Activated T-cell treated with anti-CD3 and anti-CD28 coated beads, Interleukin-2, amount 50 U/mL, for 48 hours (primary cell): ENCODE measurements at places on chromosomes 11 and 22.

DNA sequence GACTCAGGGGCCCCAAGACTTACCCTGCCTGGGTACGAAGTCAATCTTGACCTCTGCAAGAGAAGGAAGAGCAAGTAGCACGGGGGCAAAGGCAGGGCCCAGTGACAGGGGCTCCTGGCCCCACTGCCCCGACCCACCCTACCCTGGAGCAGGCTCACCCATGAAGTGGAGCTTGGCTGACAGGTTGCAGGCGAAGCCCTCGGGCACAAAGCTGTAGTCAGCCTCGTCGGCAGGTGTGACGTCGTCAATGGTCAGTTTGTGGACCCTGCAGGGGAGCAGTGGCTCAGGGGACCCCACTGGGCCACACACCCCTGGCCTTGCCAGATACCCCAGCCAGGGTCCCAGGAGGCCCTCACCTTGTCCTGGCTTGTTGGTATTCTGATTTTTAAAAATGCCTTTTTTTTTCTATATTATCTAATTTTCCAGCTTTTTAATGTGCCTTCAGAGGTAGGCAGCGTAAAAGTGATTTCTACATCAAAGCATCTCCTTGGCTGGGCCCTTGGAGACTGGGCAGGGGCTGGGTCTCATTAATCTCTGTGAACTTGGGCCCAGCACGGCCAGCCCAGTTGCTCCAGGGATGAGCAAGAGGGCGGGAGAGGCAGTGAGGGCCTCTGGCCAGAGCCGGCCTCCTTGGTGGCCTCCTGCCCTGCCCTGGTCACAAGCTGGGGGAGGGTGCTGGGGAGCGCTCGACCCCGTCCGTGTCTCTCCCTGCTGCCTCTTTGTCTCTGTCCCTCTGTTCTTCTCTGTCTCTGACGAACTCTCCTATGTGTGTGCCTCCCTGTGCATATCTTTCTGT, 11.3 kb downstream of the MYBPC3 start:
- DNase-seq: no peak

DNA sequence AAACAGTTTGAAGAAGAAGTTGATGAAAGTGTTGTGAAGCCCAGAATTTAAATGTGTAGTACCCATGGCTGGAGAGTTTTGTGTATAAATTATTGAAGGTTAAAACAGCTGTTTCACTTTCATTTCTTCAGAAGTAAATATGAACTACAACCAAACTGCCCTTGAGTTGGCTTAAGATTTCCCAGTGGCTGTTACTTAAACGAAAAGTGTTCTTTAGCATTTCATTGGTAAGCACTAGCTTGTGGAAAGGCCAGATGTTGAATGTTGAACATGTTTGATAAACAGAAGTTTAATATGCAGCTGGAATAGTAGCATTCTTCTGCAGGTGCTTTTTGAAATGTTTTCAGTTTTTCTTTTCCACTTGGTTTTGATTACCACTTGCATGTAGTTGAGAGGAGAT, 83.2 kb upstream of the TNRC6B start:
- DNase-seq: no peak

DNA sequence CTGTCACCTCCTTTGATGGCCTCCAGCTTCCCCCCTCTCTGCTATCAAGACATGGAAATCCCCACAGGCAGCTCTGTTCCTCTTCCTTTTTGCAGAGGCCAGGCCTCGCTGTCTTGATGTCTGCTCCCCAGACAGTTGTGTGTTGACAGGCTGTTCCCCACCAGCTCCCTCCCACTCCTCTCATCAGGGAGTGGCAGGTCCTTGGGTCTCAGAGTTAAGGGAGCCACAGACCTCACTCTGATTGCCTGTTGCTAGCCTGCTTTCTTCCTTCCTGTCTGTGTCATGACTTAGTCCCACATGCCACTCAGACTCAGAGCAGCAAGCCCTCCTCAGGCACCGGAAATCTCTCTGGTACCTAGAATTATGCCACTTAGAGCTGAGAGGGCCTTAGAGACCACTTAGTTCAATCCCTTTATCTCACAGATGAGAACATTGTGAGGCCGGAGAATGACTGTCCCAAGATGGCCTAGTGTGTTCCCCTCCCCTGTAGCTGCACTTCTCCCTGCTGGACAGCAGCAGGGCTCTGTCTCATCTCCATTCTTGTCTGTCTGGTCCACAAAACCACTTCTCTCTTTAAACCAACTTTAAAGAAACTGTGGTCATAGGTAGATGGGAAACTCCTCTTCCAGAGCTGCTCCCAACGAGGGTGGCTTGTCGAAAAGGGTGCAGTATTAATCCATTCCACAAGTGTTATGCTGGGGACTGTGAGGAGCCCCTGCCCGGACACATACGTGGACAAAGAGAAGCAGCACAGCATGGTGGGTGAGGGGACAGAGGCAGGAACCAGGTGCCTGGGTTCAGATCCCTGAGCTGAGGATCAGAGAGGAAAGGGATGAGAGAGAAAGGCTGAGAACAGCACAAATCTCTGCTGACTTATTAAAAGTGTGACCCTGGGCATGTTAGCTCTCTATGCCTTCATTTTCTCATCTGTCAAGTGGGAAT, 4.2 kb downstream of the AMPD3 start:
- DNase-seq: peak; percentile 72

GRCh38 chr22:38882972-38883622, 11.1 kb upstream of the CBX6 start:
- no peak for DNase-seq

- DNase-seq: no peak
Observed at GRCh38 chr11:18536209-18536608, 9.5 kb upstream of the TSG101 start.

GRCh38 chr11:68441466-68442230, 18.9 kb upstream of the PPP6R3 start:
- no peak for DNase-seq

GRCh38 chr11:8298801-8299786, 35.4 kb upstream of the LMO1 start:
- DNase-seq: no peak

DNA sequence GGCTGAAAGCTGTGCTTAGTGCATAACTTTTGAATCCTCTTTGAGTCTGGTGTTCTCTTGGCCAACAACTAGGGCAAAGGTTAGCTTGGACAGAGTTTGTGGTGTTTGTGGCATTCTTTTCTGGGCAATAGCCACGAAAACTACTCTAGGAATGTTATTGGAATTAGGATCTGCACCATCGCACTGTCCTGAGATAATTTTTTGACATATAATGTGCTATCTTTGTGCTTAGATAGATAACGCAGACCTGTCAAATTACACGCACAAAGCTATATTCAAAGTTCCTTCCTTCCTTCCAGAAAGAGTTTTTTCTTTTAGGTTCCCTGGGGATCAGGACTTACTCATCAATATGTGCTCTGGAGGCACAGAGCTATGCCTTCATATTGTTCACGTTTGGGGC, 166.8 kb upstream of the MTMR2 start:
- DNase-seq: no peak

DNA sequence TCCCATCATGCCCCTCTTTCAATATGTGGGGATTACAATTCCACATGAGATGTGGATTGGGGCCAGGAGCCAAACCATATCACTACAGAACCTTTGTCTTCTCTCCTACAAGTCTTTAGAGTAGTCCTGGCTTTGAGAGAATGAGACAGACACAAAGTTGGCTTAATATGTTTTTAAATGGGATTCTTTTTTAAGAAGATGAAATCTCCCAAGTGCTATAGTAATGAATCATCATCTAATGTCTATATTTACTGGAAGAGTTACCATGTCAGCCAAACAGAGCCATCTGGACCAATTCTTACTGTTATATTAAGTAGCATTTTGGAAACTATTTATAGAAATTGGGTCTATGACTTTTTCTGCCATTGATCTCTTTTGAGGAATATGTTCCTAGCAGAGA, 38.1 kb upstream of the CARD18 start:
- no peak for DNase-seq

DNA sequence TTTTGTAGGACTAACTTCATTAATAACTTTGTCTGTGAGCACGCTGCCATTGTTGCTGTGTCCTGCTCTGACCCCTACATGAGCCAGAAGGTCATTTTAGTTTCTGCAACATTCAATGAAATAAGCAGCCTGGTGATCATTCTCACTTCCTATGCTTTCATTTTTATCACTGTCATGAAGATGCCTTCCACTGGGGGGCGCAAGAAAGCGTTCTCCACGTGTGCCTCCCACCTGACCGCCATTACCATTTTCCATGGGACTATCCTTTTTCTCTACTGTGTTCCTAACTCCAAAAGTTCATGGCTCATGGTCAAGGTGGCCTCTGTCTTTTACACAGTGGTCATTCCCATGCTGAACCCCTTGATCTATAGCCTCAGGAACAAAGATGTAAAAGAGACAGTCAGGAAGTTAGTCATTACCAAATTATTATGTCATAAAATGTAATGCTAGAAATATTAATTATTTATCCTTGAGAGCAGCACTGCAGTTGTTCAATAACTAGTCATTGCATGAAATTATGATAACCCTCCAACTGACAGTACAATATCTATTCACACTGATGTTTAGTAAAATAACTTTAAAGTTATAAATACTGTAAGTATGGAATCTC, 46.4 kb upstream of the OR5D13 start:
- no peak for DNase-seq

DNA sequence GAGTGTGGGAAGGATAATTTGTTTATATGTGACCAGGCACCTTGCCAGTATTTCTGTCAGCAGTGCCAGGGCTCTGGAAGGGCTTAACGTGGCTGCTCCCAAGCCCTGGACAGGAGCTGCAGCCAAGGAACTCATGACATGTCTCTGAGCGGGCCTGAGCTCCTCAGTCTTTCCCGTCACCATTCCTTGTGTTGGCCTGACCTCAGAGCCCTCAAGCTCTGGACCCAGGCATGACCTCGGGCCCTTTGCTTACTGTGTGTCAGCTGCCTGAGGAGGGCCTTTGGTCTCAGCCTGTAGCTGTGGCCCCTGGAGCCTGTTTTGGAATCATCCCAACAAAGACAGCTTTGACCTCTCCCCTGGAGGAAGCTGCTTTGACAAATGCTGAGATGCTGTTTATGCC, 264.1 kb upstream of the PLET1 start:
- no peak for DNase-seq

DNA sequence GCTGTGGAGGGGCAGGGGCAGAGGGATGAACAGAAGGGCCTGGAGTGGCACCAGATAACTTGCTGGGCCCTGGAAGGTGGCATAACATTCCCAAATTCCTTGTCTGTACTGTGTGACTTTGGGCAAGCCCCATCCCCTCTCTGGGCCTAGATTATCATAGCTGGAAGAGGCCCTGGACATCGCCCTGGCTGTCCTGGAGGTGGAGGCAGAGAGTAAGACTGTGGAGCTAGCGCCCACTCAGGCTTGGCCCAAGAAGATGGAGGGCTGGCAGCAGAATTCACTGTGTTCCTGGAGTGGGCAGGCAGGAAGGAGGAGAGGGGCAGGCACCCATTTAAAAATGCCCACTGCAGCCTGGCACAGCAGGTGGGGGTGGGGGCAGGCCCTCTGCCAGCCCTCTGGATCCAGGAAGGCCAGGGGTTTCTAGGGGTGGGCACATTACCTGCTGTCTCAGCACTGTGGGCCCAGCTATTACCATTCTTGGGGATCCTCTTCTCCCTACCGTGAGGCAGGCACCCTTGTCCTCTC, 22.6 kb downstream of the ARHGEF17 start:
- no peak for DNase-seq

- DNase-seq: no peak
Observed at GRCh38 chr11:86064220-86064803, 4.6 kb downstream of the PICALM start.

- DNase-seq: no peak
Observed at GRCh38 chr11:118364956-118365615, 5.7 kb downstream of the UBE4A start.

GRCh38 chr11:11786234-11786633, 55.5 kb upstream of the USP47 start:
- DNase-seq: no peak

DNA sequence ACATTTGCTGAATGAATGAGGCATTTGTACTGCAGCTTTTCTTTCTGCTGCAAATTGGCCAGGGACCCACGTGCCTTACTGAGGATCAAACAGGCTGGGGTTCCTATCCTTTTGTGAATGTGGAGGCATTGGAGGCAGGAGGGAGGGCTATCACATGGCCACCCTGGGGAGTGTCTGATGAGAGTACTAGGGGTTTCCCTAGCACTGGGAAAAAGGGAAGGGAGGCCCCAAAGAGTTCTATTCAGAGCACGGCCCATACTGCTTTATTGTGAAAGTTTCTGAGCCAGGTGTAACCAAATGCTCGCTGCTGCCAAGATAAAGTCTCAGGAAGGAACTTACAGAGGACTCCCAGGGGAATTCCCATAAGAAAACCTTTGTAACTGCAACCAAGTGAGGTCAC, 78.4 kb upstream of the ANO1 start:
- no peak for DNase-seq

DNA sequence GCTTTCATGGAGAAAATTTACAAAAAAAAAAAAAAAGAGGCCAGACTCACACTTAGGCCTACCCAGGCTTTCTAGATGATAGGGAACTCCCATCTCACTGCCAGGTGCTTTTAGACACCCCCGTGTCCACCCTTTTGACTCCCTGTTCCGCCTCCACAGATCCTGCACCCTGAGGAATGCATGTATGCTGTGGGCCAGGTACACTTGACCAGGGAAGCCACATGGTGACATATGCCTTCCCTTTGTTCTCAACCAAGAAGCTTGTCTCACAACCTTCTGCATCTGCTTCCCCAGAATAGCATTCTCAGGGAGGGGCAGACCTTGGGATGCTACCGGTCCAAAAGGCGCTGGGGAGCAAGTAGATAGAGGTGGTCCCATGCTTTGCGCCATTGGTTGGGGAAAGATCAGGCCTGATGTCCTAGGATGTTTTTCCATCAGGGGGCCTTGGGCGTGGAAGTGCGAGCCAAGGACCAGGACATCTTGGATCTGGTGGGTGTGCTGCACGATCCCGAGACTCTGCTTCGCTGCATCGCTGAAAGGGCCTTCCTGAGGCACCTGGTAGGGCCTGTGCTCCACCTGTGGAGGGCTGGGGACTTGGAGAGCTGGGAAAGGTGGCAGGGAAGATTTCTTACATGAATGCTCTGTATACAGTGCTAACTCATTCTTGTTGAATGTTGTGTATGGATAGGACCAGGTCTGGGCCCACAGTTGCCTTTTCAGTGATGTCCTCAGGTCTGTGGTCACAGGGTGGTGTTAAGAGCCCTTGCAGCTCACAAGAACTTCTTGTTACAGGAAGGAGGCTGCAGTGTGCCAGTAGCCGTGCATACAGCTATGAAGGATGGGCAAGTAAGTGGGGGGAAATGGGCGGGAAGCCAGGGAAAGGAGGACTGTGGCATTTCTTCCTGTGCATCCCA, 7.5 kb downstream of the HMBS start:
- peak; percentile 38 for DNase-seq

DNA sequence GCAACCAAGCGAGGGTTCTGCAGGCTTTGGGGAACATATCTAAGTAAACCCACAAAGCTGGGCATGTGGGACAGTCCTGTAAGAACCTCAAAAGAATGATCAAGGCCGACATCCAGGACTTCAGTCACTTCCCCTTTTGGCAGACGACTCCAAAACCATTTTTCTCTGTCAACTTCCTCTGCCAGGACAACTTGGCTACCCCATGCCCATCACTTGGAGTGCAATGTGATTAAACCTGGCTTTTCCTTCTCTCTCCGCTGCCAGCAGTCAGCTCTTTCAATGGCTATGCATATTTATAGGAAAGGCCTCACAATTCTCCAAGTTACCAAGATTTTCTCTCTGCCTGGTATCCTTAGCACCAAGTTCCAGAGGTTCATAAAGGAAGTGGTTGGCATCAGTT, 78.9 kb downstream of the C11orf58 start:
- DNase-seq: no peak
